ENCODE measurements at places on chromosomes 16 and 17. TPM values are rescaled to one million over a fixed set of nuclear protein-coding genes. Genes with fewer than 3 reads are reported as not detected.

Gene TMED6
- total RNA-seq, result 2.5 TPM

Gene WDR59
- total RNA-seq, result 50.9 TPM

Gene TAX1BP3
- 231 TPM for total RNA-seq

Gene KLHL10
- not detected for total RNA-seq

Gene MLKL
- total RNA-seq, result 15.9 TPM

Gene ZSCAN10
- not detected for total RNA-seq

Gene LGALS9
- total RNA-seq, result 230 TPM

Gene ABCC11
- total RNA-seq, result 0.61 TPM

Gene ZNF750
- total RNA-seq, result not detected

Gene COPZ2
- 8.7 TPM for total RNA-seq

Gene SNAI3
- 0.15 TPM for total RNA-seq

Gene GP1BA
- not detected for total RNA-seq

Gene CDC6
- 9.0 TPM for total RNA-seq

Gene KRTAP2-3
- not detected for total RNA-seq

Gene RCVRN
- total RNA-seq, result not detected

Gene OTOA
- total RNA-seq, result not detected

Gene CDH8
- not detected for total RNA-seq

Gene LRRC75A
- total RNA-seq, result 75.3 TPM

Gene ZNF469
- 0.70 TPM for total RNA-seq

Gene ASPA
- 1.0 TPM for total RNA-seq

Gene ACSM2A
- not detected for total RNA-seq

Gene CLEC18B
- 3.4 TPM for total RNA-seq

Gene DBNDD1
- 3.8 TPM for total RNA-seq

Gene SOCS1
- 4.7 TPM for total RNA-seq

Gene TBC1D3K
- not detected for total RNA-seq

Gene RNF112
- total RNA-seq, result 4.6 TPM

Gene ATAD5
- 2.0 TPM for total RNA-seq

Measured in left colon (tissue), 2 donors.